ENCODE measurements at places on chromosomes 7 and 10.
A peak's percentile ranks its signal among the peaks of the same experiment; 100 is the strongest.

DNA sequence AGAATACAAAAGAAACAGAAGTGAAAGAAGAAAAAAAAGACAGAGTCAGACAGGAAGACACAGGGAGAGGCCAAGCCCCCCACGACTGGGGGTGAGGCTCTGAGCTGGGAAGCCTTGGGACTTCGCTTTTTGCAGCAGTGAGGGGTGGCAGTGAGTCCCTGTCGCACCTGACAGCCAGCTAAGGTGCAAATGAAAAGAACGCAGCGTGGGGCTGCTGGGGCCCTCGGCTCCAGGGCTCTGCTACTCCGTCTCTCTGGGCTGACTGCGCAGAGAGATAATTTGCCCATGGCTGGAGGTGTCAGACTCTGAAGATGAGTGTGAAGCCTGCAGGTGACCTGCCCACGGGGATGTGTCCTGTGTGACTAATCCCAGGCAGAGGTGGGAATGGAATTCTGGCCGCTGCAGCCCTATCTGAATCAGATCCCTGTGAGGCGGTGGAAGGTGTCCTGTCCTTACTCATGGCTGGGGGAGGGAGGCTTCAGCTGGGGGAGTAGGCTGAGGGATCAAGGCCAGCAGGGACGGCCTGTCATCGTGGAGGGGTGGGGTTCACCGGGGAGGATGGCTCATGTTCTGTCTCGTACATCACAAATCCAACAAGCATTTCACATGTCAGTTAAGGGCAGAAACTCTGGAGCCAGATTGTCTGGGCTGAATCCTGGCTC, 96.4 kb downstream of the SLIT1 start:
- DNase-seq = no peak

DNA sequence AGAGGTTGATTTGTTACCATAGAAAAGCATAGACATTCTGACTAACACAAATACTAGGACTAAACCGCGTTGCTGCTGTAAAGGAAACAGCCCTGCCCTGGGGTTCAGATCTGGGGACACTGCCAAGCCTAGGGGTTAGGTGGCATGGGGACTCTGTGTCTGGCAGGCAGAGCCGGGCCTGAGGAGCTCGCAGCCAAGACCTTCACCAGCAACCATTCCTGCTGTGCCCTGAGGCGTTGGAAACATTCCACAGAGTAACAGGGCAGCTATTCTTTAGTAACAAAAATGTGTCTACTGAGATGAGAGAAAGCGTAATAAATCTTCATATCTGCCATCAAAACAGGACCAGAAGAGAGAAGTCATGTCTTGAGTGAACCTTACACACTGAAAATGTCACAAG, 280.5 kb downstream of the POM121L12 start:
- no peak for DNase-seq

DNA sequence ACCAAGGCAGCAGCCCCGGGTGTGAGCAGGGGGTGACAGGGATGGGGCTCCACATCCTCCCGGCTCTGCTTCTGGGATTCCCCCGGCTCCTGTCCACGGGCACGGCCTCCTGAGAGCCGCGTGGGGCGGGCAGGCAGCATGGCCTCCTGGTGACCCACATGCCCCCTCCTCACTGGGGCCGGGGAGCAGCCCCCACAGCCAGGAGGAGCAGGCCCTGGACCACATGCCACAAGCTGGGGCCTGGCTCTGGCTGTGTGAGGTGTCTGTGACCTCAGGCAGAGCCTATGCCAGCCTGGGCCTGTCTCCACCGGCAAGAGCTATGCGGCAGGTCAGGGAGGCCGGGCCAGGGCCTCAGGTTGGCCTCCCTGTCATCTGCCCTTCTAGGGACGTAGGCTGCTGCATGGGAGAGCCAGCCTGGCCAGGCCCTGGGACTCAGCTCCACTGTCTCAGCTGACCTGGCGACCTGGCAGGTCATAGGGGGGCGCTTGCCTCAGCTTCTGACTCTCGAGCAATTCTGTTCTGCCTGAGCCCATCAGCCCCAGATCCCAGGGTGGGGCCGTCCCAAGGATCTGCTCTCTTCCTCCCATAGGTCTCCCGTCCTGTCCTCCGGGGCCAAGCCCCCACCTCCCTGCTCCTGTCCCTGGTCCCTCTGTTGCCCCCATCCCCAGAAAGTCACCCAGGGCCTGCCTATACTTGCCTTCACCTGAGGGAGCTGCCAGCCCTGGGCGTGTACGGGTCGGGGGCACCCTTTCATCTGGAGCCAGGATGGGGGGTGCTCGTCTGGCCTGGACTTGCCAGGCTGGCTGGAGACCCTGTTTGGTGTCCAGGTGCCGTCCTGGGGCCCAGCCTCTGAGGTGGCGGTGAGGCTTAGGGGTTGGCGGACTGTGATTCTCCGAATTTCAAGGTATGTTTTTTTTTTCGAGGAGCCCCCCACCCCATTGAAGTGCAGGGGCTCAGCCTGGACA, 3.9 kb upstream of the TMEM184A start:
- DNase-seq = no peak

GRCh38 chr7:36387435-36388231, 2.0 kb upstream of the ANLN start:
- no peak for DNase-seq

DNA sequence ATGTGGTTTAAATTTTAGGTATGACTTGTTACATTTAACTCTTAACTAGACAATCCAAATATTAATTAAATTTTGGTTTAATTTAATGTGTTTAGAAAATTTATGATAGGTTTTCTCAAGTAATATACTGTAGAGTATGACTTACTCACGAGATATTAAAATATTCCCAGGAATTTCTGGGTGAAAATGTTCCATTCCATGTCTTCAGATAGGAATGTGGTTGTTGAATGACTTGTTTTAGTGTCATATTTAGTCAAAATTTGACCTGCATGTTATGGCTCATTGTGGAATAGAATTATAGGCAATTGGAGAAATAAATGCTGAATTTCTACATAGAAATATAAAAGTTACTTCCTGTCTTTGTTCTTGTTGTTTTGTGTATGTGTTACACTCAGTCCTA, 46.7 kb downstream of the SHOC2 start:
- no peak for DNase-seq

- DNase-seq = no peak
Measured at GRCh38 chr7:30906014-30906413, 5.6 kb upstream of the AQP1 start.

- DNase-seq = no peak
Measured at GRCh38 chr7:20721086-20721810, 65.4 kb downstream of the SP8 start.

- DNase-seq = peak; percentile 60
Measured at GRCh38 chr7:112572669-112573301, 92.0 kb downstream of the LSMEM1 start.

DNA sequence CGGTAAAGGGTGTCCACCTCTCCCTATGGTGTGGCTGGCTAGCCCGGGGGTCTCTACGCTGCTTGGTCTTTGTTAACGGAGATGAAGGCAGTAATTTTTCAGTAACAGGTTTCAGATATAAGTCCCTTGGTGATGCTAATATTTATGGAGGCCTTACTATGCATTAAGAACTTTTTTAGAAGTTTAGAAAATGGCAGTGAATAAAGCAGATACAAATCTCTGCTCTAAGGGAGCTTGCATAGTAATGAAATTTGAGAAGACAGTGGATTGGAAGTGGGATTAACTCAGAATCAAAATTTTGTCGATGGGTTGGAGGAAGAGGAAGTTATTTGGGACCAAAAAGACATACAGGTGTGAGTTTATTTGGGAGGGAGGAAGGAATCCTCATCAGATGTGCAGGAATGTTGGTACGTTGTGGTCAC, 445 bp downstream of the SSBP1 start:
- no peak for DNase-seq

GRCh38 chr10:83961620-83962019, 177.7 kb upstream of the GHITM start:
- DNase-seq = peak; percentile 21

GRCh38 chr7:72492461-72493065, 80.4 kb upstream of the CALN1 start:
- DNase-seq = peak; percentile 67

DNA sequence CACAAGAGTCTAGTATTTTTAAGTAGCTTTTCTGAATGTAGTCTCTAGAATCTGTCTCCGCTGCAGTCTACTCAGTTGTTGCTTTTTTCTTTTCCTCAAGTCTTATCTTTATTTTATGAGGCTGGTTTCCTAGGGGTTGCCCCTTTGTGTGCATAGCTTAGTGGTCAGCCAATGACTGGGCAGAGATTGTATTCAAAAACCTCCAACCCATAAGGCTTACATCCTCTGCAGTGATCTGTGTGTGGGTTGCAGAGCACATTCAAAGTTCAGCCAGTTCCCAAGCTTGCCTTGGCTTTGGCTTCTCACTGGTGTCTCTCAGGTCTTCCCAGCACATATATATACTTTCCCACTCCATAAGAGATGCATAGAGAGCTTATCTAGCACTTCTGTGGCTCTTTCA, 160.0 kb upstream of the TCF7L2 start:
- no peak for DNase-seq

- DNase-seq = peak; percentile 0
Measured at GRCh38 chr7:134612197-134612596, 34.5 kb upstream of the BPGM start.

DNA sequence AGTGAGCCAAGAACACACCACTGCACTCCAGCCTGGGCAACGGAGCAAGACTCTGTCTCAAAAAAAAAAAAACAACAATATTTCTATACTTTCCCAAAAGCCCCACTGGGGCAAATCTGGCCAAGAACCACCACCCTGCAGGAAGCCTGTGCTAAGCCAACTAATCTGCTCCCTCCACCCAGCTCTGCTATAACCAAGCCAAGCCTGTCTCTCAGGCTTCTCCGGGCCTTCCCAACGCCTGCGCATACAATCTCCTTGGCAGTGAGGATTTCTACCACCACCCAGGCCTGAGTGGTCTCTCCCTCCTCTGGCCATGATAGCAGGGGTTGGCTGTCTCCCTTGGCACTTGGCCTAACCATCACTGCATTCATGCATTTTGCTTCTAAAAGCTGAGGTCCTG, 14.2 kb downstream of the DDX56 start:
- no peak for DNase-seq

DNA sequence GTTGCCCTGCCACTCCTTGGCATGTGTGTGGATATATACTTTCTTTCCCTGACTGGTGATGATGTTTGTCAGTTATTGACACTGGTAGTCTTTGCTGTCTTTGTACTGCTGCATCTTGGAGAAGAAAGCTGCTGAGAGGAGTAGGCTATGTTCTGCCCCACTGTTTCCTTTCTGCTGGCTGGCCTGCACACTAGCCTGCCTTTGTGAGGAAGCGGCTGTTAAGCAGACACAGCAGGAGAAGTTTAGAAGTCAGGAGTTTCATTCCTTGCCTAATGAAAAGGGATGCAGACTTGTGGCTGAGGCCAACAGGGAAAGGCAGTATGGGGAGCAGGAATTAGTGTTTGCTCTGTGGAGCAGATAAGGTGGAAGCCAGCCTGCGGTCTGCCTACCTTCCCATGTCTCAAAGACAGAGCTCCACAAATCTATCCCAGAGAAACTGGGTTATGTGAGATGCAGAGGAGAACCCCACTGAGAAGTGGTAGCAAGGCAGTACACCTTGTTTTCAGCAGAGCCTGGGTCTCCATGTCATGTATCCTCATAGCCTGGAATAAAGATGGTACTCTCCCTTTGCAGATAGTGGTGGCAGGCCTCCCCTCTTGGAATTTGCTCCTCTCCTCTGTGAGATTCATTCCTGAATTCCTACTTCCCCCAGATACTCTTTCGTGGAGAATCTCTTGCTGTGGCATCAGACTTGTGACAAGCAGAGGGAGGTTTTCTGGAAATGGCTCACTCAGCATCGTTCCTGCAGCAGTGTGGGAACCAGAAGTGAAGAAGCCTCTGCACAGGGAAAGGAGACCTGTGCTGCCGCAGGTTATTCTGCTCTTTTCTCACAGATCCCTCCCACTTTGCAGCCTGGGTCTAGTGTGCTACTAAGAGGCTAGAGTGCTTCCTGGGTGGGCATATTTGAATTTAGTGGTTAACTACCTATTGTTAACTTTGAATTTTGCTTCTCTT, 130.2 kb downstream of the LRRC4 start:
- no peak for DNase-seq

GRCh38 chr7:131859147-131859821, 302.9 kb upstream of the PODXL start:
- peak; percentile 19 for DNase-seq

DNA sequence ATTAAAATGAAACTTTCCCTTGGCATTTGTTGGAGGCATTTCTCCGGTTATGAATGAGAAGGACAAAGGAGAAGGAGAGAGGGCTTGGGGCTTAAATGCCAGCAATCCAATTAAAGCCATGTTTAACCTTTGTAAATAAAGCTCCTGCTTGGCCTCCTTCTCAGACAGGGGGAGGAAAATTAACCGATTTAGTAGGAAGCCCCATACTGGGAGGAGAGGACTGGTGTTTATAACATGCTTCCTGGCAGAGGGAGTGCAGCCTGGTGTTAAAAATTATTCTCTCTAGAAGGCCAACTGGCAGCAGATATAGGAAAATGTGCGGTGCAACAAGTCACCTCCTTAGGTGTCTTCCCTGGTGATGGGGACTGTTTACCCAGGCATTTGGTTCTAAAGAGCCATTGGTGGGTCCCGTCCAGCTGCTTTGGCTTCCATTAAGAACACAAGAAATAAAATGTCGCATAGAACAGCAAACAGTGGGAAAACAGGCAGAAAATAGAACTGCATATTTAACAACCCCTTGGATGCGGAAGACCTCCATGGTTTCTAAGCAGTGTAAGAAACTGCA, 846.5 kb downstream of the TYW1 start:
- no peak for DNase-seq

DNA sequence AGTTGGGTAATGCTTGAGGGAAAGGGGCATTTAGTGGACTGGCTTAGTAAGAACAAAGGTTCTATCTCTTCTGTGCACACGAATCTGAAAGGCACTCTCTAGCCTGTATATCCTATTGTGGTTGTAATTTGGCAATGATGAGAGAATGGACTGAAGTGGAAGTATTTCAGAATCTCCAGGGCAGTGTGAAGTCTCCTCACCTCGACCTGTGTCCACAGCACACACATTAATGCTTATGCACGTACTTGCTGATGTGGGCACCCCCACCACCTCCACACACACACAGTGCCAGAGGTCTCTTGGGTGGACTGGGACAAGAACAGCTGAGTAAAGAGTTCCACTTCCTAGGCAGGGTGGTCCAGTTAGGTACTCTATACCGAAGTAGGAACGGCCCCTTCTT, 6.9 kb downstream of the SMC3 start:
- no peak for DNase-seq

DNA sequence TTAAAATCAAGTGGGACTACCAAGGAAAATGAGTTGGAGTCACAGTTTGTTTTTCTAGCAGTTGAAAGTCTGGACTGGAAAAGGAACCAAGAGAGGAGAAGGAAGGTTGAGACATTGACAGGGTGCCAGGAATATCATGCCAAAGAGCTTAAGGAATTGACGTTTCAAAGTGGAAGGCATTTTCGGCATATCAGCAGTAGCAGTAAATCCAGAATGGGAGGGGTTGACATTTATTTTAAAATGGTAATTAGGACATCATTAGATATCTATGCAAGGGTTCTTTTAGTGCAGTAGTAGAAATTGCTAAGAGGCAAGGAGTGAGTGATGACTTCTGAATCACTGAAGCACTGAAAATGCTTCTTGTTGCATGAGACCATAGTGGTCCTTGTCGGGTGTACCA, 335.9 kb upstream of the PLXDC2 start:
- no peak for DNase-seq

GRCh38 chr10:67471022-67471421, 225.0 kb downstream of the CTNNA3 start:
- DNase-seq = no peak
